ENCODE measurements at places on chromosomes 4 and X. TPM values are rescaled to one million over a fixed set of nuclear protein-coding genes. Genes with fewer than 3 reads are reported as not detected.

DNA sequence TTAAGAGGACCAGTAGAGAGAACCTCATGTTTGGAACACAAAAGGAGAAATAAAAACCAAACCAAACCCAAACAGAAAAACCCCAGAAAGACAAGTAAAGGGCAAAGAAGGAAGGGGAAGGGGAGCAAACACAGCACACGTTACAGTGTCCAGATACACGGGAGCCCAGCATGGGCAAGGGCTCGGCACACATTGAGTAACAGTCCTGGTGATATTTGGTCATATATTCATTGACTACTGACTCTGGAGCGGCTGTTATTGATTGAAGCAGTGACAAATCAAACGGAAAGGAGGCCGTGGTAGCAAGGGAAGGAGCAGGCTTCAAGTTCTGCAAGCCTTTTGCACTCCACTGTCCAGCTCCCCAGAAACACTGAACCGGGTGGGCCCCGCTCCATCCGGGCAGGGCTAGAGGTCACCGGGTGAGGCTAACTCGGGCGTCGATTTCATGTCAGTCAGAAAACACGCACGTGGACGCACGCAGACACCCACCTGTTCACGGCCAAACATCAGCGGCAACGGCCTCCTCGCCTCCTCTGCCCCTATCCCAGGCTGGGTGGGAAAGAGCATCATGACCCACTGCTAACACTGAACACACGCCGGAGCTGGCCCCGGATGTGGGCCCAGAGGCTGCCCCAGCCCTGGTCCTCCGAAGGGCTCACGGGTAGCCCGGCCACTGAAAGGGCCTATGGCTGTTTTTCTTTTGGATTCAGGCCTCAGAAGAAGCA, 3.7 kb upstream of the IRAK1 start:
- no peak for DNase-seq

DNA sequence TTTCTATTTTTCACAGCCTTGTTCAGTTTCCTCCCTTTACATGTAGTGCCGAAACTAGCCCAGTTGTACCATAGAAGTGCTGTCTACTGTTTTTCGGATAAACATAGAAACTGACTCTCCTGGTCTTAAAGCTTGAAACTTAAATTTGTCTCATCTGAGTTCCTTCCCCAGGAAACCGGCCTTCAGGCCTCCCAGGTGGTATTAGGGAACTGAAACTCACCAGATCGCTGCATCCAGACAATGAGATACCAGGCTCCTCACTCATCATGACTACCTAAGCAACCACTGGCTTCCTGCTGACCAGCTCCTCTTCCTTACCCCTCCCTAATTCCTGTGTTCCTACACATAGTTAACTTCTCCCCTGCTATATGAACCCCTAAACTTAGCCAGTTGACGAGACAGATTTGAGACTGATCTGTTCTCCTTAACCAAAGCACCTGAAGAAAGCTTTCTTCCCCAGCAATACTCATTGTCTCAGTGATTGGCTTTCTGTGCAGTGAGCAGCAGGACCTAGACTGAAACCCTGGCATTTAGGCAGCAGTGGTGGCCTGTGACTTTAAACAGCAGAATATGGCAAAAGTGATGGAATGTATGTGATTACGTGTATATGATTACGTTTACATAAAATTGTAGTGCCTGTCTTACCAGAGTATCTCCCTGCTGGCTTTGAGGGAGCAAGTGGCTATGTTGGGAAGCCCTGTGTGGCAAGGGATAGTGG, 959.1 kb upstream of the LCORL start:
- DNase-seq: no peak

DNA sequence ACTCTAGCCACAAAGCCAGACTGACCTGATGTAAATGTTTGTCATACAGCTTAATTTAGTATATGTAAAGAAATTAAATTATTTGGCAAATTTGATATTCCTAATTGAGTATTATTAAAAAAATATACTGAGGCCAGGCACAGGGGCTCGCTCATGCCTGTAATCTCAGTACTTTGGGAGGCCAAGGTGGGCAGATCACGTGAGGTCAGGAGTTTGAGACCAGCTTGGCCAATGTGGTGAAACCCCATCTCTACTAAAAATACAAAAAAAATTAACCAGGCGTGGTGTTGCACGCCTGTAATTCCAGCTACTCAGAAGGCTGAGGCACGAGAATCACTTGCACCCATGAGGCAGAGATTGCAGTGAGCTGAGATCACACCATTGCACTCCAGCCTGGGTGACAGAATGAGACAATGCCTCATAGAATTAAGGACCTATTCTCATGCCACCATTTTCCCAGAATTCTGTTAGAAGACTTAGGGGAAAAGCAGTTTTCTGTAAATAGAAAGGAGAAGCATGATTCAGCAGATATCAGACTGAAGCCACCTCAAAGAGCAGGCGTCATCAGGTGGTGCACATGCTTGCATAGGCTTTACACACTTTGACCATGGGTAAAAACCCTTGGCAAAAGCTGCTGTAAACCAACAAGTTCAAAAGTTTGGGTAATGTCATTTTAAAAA, 6.1 kb downstream of the UBQLN2 start:
- DNase-seq: no peak

DNA sequence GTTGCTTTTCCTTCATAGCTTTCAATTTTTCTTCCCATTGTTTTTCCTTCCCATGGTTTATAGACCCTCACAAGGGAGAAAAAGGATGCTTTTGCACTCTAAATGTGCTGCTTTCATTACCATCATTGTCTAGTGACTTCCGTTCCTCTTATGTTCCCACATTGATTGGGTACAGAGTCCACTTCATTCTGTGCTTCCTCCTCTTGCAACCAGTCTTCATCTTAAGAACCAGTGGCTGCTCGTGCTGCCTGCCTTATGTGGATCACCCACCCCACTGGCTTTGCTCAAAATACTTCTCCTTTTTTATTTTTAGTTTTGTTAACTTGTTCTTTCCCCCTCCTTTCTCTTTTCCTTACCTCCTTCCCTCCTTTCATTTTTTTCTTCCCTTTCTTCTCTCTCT, 76.5 kb upstream of the BOD1L1 start:
- DNase-seq: no peak

DNA sequence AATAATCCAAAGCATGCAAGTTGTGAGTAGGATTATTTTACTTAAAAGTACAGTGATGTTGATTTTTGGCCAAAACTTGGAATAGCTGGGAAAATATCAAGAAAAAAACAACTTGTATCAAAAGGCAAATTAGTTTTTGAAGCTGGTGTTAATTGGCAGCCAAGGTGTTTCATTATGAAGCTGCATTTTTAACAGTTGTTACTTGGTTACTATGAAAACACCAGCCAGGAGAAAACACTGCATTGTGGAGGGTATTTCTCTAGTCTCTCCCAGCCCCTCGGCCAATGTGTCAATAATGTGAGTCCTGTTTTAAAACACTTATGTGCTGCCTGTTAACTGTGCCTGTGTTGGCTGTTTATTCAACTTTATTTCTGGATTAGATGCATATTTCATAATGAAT, 733.4 kb downstream of the ADGRL3 start:
- no peak for DNase-seq

DNA sequence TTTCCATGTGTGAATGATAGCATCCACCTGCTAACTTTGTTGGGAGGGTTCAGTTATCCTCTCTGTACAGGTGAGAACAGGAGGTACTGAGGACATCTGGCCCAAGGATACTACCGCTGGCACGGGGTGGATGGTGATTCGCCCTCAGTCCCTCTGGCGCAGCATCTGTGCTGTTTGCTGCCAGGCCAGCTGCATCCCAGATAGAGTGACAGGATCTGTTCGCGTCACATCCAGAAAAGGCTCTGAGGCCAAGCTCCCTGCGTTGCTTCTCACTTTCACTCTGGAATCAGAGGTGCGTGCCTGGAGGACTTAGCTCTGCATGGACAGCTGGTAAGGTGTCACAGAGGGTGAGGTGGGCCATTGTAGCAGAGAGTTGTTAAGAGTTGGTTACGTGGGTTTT, 95.4 kb downstream of the TBL1X start:
- DNase-seq: no peak

- DNase-seq: no peak
Observed at GRCh38 chr4:184762100-184762499, 28.2 kb upstream of the CENPU start.

DNA sequence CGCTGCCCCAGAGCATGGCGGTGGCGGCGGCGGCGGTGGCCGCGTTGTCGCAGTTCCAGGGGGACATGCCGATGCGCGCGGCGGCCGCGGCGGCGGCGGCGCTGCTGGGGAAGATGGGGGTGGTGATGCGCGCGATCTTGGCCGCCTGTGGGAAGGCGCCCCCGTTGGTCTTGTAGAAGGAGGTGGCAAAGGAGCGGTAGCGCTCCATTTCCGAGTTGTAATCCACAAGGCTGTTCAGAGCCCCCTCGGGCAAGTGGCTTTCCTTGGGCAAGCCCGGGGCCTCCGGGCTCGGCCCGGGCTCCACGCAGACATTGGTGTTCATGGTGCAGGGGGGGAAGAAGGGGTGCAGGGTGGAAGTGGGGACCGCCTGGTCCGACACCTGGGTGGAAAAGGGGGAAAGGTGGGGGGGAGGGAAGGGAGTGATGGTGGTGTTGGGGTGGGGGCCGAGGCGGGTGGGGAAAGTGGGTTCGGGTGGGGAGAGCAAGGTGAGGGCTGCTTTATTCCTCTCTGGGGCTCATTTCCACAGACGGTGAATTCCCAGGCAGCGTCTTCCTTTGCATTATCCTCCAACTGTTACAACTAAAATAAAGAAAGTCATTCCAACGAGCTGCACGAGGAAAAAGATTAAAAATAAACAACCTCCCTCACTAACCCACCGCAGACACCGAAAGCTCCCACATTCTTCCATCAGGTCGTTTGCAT, 3.1 kb downstream of the CXXC4 start:
- peak; percentile 66 for DNase-seq

DNA sequence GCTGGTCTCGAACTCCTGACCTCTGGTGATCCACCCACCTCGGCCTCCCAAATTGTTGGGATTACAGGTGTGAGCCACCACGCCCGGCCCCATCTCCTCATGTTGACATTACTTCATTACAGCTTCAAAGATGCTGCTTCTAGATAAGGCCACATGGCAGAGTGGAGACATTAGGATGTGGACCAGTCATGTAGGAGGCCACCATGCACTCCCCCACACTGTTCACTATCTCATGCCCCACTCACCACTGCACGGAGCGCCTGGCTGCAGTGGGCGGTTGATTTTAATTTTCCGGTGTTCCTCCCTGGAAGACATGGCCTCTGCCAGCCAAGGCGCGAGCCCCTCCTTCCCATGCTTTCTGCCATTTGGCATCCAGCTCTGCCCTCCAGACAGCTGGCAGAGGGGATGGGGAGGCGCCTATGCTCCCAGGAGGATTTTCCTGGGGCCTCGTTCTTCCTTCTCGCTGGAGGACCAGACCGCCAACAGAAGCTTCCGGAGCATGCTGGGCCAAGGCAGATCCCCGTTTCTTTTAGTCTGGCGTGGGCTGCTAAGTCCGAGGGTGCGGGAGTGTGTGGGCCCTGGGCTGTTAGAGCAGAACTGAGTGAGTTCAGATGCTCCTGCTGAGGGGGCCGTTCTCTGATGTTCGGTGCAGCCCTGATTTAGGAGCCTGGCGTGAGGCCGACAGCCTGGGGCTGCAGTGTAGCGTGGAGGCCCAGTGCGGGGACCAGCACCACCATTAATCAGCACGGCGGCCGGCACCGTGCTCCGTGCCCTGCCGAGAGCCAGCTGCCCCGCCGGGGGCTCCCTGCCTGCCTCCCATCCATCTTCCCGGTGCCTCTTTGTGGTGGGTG, 93.1 kb downstream of the SORCS2 start:
- no peak for DNase-seq

The OCRL gene
- 9.4 TPM for total RNA-seq

- DNase-seq: no peak
Observed at GRCh38 chr4:144208074-144208473, 67.6 kb upstream of the GYPA start.

The FABP2 gene
- not detected for total RNA-seq

DNA sequence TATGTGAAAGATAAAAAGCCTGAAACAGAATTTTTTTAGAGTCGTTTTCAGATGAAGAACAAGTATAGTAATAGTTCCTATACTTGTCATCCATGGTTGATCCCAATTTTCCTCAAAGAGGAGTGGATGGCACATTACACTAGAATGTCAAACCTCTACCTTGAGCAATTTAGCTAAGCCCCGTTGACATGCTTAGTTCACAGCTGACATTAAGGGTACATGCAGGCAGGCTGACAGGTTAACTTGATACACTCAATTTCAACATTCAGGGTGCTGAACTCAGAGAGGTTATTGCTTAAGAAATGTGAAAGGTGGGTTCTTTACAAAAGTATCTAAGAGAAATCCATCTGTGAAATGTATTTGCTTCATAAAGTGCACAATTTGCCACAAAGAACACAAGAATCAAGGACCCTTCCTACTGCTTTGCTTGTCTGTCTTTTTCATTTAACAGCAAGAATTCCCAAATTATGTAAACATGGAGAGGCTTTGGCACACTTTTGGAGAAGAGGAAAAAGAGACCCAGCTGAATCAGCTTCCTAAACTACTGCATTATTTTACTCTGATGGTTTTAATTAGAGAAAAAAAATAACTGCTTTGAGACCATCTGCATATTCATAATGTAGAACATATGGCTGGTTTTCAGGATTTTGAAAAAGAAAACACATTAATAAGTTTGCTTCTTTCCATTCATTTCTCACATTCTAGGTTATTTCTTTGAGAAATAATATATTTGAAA, 122.5 kb upstream of the DDIT4L start:
- DNase-seq: no peak

DNA sequence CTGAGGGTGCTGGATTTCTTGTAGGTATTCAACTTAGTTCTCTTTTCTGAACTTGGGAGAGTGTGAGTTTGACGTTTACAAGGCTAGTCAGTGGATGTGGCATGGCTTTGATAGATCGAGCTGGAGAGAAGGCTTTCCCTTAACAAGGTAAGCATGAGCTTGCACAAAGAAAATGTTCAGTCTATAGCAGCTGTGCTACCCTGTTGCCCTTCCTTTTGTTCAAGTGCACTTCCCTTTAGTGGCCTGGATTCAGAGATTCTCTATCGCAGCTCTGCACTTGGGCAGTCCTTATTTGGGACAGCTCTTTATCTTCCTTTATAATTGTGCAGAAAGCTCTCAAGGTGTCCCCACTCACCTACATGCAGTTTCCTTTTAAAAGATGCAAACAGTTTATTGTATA, 198.0 kb downstream of the ARHGAP24 start:
- DNase-seq: no peak

The GLOD5 gene
- not detected for total RNA-seq

GRCh38 chr4:107147873-107148272, 111.8 kb upstream of the DKK2 start:
- no peak for DNase-seq

DNA sequence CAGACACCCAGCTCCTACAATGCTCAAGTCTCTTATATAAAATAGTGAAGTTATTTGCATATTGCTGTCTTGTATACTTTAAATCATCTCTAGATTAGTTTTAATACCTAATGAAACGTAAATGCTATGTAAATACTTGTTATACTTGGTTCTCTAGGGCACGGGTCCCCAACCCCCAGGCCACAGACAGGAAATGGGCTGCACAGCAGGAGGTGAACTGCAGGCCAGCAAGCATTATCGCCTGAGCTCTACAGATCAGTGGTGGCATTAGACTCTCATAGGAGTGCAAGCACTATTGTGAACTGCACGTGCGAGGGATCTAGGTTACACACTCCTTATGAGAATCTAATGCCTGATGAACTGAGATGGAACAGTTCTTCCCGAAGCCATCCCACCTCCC, 395.9 kb upstream of the EMCN start:
- DNase-seq: no peak

- DNase-seq: no peak
Observed at GRCh38 chr4:155578219-155578618, 88.4 kb upstream of the GUCY1A1 start.

The CT45A10 gene
- total RNA-seq: not detected

The INTS6L gene
- total RNA-seq: 2.4 TPM

The KDR gene
- 21.2 TPM for total RNA-seq
